ENCODE measurements at places on chromosomes 16 and 17.

DNA sequence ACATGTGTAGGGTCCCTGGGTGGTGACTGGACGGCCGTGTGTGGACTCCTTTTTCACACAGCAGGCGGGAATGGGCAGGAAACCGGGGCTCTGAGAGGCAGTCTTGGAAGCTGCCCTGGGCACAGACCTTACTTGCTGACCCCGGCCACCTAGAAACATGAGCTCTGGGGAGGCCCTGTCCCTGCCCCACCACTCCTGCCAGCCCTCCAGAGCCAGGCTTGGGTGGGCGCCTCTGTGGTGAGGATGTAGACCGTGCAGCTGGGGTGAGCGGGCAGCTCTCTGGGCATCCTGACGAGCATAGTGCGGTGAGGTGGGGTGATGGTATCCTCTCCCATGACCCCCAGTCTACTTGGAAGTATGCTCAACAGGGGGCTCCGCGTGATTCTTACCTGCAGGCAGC, 121.3 kb downstream of the RAB11FIP4 start:
- DNase-seq, result no peak

GRCh38 chr17:40090237-40091119, 9.9 kb downstream of the NR1D1 start:
- DNase-seq, result peak; percentile 69

- no peak for DNase-seq
These were observed 204.7 kb downstream of the HS3ST4 start for GRCh38 chr16:25896411-25896810.

- no peak for DNase-seq
These were observed 11.8 kb downstream of the PIK3R6 start for GRCh38 chr17:8855477-8856204.

DNA sequence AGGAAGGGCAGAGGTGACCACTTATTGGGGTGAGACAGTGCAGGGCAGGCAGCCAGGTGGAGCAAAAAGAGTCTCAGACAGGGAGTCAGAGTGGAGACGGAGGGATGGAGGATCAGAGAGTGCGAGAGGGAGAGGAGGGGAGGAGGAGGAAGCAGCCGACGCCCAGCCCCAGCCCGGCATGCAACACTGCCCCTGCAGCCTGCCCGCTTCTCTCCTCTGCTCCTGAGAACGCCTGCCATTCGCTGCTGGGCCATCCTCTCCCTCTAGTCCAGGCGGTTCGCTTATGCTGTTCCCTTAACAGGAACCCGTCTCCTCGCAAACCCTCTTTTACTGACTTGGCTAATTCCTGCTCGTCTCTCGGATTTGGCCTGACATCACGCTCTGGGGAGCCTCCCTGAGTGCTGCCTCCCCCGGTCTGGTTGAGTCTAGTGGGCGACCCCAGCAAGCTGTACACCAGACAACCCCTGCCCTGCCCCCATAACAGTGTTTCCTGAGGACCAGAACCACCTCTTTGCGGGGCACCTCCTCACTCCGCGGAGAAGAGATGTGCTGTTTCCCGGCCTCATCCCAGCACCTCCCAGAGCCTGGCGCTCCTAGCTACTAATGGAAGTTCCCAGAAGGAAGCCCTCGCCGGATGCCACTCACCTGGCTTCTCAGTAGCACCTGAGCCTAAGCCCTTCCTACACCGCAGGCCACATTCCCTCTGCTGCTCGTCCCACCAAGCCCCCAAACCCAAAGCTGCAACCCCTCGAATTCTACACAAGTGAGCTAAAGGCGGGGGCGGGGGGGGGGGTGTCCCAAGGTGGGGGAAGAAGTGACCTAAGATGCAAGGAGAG, 61.2 kb upstream of the CCL1 start:
- DNase-seq, result no peak

GRCh38 chr17:50183421-50183994, 17.7 kb downstream of the SGCA start:
- peak; percentile 77 for DNase-seq

DNA sequence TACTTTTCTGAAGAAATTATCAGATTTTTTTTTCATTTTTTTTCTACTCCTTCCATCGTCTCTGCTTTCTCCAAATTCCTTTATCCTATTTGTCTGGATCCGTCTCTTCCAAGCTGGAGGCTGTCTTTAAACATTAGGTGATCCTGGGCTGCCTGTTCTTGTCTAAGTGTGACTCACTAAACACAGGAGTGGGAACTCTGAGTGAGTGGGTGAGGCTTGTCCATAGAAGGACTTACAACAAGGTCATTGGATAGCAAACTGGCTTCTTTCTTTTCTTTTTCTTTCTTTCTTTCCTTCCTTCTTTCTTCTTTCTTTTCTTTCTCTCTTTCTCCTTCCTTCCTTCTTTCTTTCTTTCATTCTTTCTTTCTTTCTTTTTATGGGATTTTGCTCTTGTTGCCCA, 18.2 kb downstream of the ALOX15 start:
- no peak for DNase-seq

- no peak for DNase-seq
These were observed 136.8 kb downstream of the CLEC16A start for GRCh38 chr16:11080999-11081630.

GRCh38 chr16:57987441-57988177, 12.9 kb downstream of the ZNF319 start:
- DNase-seq, result no peak

GRCh38 chr16:55002419-55002818, 71.8 kb downstream of the IRX5 start:
- DNase-seq, result no peak

DNA sequence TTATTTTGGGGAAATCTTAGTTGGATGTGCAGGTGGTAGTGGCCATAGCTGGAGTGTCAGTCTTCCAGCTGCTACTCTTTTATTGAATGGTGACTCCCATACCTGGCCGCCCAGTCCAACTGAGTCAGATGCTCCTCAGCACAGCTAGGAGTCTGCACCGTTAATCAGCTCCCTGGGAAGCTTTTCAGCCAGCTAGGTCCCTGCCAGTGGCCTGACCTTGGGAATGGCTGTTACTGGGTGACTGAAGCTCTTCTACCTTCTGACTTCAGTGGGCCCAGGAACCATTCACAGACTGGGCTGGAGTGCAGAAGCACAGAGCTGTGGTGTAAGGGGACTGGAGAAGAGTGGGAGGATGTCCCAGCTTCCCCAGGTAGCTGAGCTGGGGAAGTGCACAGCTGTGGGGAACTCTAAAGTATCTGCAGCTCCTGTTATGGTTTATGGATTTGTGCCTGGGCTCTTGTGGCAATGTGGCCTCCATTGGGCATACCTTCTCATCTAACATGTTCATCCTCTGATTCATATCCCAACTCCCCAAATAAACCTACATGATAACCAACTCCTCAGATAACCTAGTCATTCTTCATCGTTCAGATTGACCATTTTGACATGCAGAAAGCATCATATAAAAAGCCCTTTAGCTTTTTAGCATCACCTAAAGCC, 14.0 kb downstream of the ALKBH5 start:
- no peak for DNase-seq

GRCh38 chr16:56371660-56371937, 53.7 kb downstream of the AMFR start:
- DNase-seq, result no peak

- no peak for DNase-seq
These were observed 3.3 kb downstream of the ORMDL3 start for GRCh38 chr17:39923836-39924690.

DNA sequence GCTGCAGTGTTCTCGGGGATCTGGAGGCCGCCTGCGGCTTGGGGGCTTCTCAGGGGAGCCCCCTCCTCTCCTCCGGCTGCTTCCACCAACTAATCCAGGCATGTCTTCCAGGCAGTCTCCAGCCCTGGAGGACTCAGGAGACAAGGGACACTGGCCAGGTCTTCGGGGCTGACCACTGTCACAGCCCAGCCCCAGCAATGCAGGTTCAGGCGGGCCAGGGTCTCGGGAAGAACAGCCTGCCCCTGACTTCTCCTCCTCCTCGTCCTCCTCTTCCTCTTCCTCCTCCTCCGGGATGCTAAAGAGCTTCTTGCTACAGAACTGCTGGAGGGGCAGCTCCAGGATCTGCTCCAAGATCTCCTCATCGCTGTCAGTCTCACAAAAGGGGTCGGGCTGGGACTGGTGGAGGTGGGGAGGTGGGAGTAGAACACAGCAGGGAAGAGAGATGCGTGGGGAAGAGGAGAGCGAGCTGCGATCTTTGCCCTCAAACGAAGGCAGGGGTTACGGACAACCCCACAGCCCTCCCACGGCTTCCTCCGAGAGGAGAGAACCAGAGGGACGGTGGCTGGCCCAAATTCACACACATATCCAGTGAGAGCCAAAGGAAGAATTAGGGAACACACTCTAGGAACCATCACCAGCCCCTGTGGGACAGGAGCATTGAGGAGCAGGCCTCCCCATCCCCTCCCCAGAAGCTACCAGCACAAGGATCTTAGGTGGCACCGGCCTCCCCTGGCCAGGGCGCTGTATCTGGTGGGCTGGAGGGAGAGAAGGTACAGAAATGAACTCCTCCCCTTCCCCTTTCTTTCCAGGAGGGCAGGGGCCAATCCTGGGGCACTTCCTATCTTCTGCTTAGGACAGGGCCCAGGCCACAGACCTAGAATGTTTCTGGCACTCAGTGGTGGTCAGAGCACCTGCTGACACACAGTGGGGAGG, 19.3 kb downstream of the TSPOAP1 start:
- DNase-seq, result peak; percentile 14

- no peak for DNase-seq
These were observed 163.2 kb downstream of the TOX3 start for GRCh38 chr16:52383640-52384292.

DNA sequence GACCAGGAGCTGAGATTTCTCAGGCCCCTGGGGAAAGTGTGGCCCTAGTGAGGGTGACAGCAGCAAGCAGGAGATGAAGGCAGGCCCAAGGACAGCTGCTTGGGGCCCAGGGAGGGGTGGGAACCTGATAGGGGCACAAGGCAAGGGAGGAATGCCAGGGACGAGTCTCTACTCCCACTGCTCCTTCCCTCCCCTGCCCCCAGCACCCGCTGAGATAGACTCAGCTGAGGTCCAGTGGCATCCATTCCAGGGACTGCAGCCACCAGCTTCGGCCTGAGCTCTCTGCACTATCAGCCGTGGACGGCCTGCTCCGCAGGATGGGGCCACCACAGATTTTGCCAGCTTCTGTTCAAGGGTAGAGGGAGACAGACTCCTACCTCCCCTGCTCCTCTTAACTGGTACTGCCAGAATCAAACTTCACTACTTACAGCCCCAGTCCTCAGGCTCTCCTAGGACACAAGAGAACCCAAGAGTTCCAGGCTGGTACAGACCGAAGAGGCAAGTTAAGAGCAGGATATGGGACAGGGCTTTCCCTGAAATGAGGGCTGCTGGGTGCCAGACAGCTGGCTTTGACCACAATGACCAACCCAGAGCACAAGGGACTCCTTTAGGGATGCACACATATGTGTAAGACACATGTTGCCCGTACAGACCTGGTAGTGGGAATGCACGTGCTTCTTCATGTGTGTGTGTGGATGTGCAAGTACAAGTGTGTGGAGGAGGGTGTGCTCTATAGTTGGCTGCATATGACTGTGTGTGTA, 5.5 kb downstream of the CACNB1 start:
- DNase-seq, result peak; percentile 59

- peak; percentile 71 for DNase-seq
These were observed 9.1 kb downstream of the FOXK2 start for GRCh38 chr17:82528484-82529265.

DNA sequence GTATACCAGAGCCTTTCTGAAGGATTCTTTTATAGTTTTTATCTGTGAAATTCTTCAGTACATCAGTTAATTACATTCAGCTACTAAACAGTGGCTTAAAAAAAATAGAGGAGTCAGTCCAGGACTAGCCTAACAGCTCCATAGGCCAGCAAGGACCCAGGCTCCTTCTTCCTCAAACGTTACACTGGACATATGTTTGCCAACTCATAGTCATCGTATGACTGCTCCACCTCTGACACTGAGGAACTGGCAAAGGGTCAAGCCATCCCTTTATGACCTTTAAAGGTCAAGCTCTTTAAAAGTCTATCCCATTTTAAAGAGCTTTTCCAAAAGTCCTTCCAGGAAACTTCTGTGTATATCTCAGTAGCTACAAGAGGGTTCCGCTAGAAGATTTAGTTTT, 36.6 kb downstream of the PHLPP2 start:
- no peak for DNase-seq

DNA sequence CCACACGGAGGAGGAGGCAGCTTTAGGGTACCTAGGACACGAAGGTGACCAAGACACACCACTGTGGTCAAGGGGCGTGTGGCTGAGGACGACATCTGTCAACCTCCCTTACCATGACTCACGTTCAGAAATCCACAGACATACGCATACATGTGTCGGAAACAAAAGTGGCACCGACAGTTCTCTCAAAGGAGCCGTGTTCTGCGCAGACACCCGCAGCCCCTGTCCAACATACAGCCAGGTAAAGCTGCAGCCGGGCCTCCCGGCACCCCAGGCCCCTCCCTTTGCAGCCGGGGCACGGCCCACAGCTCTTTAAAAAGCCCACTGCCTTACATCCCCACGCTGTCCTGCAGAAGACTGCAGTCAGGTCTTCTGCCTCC, 40.5 kb upstream of the KLHDC4 start:
- DNase-seq, result no peak

DNA sequence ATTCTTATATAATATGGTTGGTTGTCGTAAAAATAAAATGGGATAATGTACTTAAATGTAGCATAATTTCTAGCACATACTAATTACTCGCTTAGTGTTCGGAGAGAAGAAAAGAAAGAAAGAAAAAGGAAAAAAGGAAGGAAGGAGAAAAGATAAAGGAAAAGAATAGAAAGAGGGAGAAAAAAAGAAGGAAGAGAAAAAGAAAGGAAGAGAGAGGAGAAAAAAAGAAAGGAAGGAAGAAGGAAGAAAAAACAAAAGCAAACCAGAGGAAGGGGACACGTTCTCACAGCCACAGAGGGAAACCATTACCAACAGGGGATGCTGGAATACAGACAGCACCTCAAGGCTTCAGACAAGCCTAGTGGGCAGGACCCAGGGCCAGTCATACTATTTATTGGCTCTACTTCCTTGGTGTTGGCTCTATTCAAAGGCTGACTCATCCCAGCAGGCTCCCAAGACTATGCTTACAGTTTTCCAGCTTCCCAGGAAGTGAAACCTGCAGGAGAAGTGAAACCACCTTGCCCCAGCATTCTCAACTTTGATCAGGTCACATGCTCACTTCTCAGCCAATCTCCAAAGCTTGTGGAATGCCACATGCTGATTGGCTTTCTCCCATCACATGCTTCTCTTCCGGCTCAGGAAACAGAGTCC, 273.5 kb upstream of the IRX5 start:
- DNase-seq, result no peak

GRCh38 chr17:19253112-19253511, 15.9 kb downstream of the EPN2 start:
- no peak for DNase-seq

DNA sequence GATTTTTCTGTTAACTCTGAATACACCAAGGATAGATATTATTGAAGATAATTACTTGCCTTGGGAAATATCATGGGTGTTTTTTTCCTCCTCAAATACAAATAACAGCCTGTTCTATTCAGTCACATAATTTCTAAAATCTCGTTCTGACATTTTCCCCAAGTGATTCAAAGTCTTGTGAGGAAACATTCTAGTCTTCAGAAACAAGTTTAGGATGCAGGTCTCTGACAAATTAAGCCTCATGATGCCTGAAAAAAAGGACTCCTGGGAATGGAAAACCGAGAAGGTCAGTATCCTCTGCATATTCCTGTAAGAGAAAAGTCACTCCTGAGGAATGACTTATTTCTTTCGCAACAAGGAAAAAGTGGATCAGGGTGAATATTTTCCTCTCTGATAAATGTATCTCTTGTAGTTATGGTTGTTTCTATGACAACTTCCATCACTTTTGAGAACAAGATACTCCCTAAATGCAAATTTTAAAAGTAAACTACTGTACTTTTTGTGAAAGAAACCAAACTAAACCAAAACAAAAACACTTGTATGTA, 384.6 kb downstream of the CNTNAP4 start:
- no peak for DNase-seq

GRCh38 chr17:10370016-10370608, 2.7 kb downstream of the MYH13 start:
- DNase-seq, result no peak

GRCh38 chr17:83037874-83038165, 41.6 kb upstream of the METRNL start:
- no peak for DNase-seq

Measured in femur (tissue), 1 donor.